ENCODE measurements at places on chromosomes 7 and 10.

DNA sequence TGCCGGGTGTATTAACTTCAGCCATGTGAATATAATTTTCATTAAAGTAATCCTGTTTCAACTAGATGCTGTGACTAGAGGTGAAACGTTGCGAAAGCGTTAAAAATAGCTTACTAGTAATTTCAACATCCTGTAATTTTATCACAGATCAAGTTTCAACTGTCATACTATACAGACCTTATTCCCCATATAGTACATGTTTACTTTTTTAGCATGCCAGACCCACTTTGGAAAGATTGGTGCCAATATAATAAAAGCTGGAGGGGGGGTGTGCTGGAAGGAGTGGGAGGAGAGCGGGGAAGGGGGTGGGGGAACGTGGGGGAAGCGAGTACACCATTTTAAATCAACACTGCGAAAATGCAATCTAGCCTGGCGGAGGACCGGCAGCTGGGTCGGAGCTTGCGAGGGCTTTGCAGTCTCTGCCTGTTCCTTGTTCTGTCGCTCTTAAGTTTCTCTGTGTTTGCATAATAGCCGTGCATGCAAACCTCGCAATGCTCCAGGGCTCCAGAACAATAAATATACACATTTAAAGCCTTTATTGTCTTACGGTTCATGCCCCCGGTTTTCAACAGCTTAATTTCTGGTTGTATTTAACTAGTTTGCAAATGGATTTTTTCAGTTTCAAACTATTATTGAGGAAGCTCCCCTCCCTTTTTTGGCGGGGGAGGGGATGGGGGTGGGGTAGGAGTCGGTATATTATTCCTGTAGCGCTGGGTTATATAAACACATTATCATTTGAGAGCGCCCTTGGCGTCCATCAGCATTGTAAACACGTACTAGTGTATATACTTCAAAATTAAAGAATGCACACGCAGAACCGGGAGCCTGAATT, 1.3 kb upstream of the ARID5B start:
- peak; percentile 46 for DNase-seq

DNA sequence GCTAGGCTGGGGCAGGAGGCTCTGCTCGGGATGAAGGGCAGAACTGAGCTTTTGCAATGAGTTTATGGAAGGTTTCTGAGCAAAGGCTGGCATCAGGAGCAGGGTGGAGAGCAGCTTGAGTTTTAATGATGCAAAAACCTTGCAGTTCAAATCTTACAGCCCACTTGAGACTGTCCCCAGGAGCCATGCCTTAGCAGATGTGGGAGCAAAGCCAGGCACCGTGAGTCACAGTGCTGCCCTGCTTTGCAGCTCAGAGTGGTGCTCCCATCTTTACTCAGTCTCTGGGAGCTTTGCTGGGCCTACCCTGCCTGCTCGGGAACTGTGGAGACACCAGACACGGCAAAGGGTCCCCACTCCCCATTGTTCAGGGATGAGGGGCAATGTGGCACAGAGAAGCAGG, 122.4 kb upstream of the NPS start:
- no peak for DNase-seq

DNA sequence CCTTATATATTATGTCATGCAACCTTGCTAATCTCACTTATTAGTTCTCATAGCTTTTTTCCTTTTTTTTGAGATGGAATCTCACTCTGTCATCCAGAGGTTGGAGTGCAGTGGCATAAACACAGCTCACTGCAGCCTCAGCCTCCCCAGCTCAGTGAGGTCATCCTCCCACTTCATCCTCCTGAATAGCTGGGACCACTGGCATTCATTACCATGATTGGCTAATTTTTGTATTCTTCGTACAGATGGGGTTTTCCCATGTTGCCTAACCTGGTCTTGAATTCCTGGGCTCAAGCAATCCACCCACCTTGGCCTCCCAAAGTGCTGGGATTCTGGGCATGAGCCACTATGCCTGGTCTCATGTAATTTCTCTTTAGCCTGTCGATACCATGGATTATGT, 89.1 kb upstream of the TRIM24 start:
- DNase-seq = no peak

- no peak for DNase-seq
These were observed 255.0 kb upstream of the PHYHIPL start for GRCh38 chr10:58921421-58921855.

DNA sequence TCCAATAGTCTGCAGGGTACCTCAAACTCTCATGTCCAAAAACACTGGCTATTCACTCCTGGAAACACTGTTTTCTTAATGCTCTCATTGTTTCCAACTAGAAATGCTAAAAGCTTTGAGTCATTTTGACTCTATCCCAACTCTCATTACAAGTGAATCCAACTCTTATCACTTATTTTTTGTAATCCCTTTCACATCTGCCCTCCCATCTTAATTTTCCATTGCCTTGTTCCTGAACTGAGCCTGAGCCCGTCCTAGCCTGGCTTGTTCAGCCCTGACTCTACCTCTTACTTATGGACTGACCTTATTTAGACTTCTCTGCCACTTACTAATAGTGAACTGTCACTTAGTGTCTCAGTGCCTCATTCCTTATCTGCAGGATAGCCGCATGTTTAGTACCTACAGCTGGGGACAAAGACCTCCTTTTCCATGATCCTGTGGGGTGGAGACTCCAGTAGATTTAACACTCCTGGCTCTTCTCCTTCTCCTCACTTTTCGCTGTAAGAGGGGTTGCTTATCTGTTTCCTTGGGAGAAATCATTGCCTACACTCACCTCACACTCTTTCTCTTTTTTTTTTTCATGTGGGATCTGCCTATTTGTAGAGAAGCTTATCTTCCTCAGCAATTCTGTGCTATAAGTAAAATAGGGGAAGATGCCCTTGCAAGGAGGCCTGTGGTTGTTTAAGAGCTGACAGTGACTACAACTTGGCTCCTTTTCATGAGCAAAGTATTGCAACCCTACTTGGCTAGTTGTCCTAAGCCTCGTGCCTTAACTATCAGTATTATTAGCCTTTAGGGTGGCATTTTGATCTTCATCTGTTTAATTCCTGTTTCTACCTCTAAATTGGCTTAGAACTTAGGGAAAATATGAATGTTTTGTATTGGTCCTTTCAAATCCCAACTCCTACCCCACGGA, 56.4 kb downstream of the SLC16A12 start:
- DNase-seq = no peak

- DNase-seq = no peak
These were observed 60.2 kb downstream of the VCL start for GRCh38 chr10:74058071-74058470.

DNA sequence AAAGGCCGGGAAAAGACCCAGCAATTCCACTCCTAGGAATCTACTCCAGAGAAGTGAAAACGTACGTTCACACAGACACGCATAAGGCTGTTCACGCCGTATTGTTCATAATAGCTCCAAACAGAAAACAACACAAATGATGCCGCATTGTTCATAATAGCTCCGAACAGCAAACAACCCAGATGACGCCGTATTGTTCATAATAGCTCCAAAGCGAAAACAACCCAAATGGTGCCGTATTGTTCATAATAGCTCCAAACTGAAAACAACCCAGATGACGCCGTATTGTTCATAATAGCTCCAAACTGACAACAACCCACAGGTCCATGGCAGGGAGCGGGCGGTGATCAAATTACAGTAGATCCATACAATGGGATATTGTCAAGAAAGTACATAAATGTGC, 85.2 kb upstream of the DNAAF5 start:
- no peak for DNase-seq

DNA sequence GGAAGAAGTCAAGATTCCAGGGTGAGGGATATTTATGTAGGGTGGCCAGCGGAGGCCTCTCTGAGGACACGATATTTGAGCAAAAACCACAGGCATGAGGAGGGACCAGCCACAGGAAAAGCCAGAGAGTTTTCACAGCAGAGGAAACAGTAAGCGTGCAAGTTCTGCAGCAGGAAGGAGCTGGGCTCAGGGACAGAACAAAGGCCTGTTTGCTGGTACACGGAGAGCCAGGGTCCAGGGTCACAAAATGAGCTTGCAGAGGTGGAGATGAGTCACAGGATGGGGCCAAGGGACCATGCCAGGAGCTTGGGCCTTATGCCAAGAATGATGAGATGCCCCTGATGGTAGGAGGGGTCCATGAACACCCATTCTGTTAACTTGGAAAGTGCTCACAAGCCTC, 283.5 kb downstream of the PLXNA4 start:
- DNase-seq = no peak

GRCh38 chr10:117334066-117334465, 41.2 kb downstream of the PDZD8 start:
- DNase-seq = no peak

DNA sequence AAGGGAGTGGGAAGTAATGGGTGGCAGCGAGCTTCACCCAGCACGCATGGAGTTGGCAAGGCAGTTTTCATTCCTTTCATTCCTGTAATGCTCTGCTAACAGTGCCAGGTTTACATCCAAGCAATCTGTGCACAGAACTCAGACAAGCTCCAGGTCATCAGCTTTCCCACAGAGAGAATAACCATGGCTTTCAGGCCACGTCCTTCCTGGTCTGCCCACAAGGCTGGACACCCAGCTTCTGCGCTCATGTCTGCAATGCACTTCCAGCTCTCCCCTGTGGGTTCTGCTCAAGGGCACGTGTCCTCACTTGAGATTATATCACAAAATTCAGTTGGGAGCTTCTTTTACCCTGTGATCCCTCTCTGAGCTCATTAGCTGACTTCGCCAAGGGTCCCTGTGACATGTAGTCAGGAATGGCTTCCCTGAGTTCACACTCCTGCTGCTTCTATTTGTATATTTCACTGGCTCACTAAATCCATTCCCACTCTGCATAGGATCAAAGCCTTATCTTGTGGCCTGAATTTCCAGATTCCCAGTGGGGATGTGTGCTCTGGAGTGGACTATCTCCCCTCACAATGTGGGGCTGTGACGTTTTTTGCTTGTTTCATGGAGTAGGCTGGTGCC, 18.6 kb downstream of the AKR1C2 start:
- no peak for DNase-seq

DNA sequence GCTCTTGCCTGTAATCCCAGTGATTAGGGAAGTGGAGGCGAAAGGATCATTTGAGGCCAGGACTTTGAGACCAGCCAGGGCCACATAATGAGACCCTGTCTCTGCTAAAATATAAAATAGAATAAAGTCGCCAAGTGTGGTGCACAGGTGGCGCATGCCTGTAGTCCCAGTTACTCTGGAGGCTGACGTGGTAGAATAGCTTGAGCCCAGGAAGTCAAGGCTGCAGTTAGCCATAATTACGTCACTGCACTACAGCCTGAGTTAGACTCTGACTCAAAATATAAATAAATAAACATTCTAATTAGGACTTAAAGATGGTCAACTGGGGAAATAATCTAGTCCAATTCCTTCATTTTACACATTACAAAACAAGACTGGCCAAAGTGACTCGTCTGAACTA, 768 bp downstream of the CHCHD2 start:
- no peak for DNase-seq

DNA sequence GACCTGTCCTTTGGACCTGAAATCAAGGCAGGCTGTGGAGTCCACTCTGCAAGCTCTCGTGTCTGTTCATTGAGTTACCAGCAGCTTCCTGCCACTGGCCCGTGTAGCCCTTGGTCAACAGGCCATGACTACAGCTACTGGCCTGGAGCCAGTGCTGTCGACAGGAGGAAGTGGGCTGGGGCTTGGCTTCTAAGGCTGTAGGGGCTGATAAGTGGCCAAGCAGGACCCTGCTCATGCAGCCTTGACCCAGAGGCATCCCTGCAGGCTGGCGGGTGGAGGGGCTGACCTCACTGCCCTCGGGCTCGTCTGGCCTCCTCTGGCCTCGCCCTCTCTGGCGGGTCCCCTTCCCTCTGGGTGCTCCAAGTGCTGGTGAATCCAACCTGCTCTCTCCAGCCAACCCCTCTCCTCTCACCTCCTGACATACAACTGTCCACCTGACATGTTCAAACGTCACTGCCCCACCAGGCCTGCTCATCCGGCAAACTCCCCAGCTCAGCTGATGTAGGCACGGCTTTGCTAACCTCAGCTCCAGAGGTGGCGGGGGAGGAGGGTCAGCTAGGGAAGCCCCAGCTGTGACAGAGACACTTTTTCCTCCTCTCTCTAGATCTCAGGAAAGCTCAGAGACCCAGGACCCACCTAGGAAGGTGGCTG, 188.6 kb upstream of the LYZL2 start:
- DNase-seq = no peak

GRCh38 chr10:121428867-121429266, 169.4 kb downstream of the FGFR2 start:
- no peak for DNase-seq

DNA sequence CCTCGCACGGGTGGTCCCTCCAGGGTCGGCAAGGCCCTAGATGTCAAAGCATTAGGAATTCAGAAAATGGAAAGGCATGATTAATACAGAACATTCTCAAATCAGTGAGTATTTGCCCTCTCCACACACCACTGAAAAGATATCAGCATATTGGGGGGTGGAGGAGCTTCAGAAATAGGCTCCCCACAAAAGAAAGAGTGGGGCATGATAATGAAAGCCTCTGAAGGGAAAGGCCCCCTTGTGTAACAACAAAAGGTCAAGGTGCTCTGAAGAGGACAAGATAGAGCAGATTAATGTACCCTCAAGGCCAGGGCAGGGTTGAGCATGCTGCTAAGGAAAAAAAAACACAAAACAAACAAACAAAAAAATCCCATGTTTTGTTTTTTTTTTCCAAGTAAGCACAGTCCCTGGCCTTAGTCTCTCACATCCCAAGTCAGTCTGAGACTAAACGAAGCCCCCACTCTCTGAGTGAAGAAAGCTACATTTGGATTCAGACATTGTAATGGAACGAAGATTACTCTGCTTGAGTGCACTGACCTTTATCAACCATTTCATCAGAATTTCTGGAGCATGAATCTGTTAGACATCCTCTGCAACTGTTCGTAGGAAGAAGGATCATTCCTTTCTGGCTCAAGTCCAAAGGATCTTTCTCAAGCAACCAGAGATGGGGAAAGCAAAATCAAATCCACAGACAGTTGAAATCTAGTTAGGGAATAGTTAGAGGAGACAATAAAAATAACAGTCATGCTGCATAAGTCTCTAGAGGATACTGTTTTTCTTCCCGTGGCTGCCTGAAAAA, 27.4 kb upstream of the DGKI start:
- peak; percentile 92 for DNase-seq

- DNase-seq = no peak
These were observed 746 bp downstream of the ARL5B start for GRCh38 chr10:18659819-18660535.

GRCh38 chr10:58399410-58399809, 14.2 kb downstream of the TFAM start:
- no peak for DNase-seq

Data from SK-N-DZ (cell line).